Activated T-helper 9 cell treated with anti-CD3 and anti-CD28 coated beads, Interleukin-2, amount 50 U/mL, for 16 hours (primary cell): ENCODE measurements at places on chromosomes 13 and 19.

GRCh38 chr19:1361601-1362386 lies 21.9 kb upstream of the NDUFS7 start:
- DNase-seq = no peak

GRCh38 chr13:30463787-30464495 lies 1.8 kb downstream of the HMGB1 start:
- peak; percentile 65 for DNase-seq

DNA sequence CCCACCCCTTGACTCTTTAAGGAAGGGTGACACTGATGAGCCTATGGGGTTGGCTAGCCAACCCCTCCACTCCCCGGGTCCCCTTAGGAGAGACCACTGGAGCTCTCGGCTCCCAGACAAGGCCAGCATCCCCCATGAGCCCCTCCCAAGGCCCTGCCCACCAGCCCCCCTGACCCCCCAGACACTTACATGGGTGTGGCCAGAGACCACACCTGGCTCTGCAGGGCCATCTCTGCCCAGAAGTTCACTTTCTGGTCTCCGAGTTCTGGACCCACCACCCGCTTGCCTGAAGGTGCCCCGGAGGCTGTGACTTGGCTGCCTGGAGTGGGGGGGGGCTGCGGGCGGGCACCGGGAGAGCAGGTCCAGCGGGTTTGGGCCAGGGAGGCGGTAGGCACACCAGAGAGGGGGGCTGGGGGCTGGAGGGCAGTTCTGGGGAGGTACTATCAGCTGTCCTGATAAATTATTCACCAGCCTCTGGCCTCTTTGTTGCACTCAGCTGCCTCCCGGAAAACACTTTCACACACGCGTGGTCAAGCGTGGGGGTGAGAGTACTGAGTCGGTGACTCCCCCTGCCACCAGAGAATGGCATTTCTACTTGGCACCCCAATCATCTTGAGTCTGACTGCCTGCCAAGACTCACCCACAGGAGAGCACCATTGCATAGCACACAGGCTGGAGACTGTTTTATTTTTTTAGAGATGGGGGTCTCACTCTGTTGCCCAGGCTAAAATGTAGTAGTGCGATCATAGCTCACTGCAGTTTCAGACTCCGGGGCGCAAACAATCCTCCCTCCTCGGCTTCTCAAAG lies at the start of gene PALM3:
Gene PALM3 (minus strand): TSS at position 326 of the 807 bp plus-strand sequence. CDS start 96 bp downstream, at position 230.
- no peak for DNase-seq

GRCh38 chr13:111049791-111050538 lies 65.1 kb upstream of the ARHGEF7 start:
- DNase-seq = no peak

DNA sequence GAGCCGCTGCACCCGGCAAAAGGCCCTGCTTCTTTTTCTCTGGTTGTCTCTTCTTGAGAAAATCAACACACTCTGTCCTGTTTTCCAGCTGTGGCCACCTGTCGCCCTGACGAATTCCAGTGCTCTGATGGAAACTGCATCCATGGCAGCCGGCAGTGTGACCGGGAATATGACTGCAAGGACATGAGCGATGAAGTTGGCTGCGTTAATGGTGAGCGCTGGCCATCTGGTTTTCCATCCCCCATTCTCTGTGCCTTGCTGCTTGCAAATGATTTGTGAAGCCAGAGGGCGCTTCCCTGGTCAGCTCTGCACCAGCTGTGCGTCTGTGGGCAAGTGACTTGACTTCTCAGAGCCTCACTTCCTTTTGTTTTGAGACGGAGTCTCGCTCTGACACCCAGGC lies 17.2 kb downstream of the LDLR start:
- no peak for DNase-seq

DNA sequence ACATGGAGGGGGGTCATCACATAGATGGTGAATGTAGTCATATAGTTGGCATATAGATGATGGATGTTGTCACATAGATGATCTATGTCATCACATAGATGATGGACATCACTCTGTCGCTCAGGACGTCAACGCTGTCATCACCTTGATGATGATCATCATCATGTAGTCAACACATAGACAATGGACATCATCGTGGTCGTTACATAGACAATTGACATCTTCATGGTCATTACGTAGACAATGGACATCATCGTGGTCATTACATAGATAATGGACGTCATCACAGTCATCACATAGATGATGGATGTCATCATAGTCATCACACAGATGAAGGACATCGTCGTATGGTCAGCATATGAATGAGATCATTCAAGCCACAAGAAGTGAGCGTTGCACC lies 28.6 kb upstream of the SLC15A1 start:
- no peak for DNase-seq

DNA sequence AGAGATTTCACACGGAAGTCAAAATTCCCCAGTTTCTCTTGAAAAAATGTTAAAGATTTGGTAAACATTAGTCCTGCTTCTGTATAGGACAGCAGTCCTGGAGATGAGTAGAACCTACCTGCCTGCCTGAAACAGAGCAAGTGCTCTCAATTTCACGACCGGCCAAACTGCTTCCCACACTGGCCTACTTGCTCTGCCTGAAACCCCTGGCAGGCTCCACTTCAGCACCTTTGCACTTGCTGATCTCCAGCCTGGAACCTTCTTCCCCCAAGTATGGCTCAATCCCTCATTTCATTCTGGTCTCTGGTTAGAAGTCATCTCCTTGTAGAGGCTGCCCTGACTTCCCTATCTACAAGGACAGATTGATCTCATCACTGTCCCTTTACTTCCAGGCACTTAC lies 271.4 kb downstream of the DLEU7 start:
- DNase-seq = no peak

DNA sequence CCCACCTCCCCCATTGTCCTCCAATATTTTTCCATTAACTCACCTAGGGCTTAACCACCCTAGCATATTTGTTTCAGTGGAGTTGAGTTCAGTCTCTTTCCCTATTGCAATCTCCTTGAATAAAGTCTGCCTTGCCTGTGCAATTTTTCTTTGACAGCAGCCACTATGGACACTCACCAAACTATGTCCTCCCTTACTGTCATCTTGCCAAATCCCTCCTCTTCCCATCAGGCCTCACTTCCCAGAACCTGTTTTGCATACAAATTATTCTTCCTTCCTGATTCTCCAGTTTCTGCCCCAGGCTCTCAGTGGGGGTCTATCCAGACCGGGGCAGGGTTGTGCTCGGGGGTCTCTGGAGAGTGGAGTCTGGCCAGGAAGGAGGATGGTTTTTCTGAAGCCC lies 2.2 kb upstream of the LYPD5 start:
- DNase-seq = no peak

- peak; percentile 49 for DNase-seq
Observed at GRCh38 chr13:29923554-29924481, 73.4 kb upstream of the UBL3 start.

DNA sequence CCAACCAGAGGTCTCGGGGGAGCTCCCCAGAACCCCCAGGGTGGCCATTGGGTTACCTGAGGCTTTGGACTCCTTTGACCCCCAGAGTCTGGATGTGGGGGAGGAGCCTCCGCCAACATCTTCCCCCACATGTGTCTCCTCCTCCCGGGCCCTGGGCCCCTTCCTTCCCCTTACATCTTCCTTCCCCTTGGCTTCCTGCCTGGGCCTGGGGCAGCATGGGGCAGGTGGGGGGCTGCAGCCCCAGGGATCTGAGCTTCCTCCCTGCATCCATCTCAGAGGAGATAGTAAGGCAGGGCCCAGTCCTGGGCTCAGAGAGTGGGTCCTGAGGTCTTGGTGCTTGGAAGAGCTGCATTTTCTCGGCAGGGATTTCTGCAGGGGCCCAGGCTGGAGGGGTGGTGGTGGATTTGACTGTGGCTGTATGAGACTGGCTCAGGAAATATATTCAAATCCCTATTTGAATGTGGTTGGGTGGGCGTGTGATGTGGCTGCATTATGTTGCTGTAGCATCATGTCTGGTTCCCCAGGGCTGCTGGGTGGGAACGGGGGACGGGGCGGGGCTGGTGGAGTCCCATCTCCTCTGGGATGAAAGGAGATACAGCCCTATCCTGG lies 919 bp downstream of the VAV1 start:
- DNase-seq = peak; percentile 39

GRCh38 chr13:46906405-46906804 lies 9.6 kb upstream of the HTR2A start:
- DNase-seq = no peak

- DNase-seq = no peak
Observed at GRCh38 chr13:64051278-64051677, 2635.6 kb upstream of the PCDH20 start.

DNA sequence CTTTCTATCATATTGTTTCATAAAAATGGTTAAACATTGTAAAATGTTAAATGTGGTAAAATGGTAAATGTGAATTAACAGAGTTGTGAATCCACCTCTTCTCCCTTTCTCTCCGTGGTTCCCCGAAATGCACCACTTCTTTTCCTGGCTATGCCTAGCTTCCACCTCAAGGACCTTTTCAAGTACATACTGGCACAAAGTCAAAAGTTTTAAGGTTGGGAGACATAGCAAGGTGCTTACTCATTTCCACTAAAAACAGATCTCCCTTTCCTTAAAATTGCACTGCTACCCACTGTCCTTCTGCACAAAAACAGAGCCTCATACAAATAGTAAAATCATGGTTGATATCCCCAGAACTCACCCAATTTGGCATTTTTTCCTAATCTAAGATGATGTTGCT lies 558.2 kb downstream of the SLITRK6 start:
- no peak for DNase-seq

- DNase-seq = no peak
Observed at GRCh38 chr19:41407271-41407670, 9.7 kb downstream of the BCKDHA start.

DNA sequence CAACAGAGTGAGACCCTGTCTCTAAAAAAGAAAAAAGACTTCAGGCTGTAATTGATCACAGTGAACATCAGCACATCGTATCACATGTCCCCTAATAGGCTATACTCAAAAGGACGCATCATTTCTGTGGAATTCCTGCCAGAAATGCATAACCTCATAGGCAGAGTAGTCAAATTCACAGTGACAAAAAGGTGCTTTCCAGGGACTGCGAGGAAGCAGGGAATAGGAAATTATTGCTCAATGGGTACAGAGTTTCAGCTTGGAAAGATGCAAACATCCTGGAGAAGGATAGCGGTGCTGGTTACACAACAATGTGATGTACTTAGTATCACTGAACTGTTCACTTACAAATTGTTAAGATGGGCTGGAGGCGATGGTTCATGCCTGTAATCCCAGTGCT lies 41.1 kb upstream of the MRI1 start:
- no peak for DNase-seq

GRCh38 chr13:67509018-67509417 lies 278.9 kb upstream of the PCDH9 start:
- DNase-seq = no peak

- no peak for DNase-seq
Observed at GRCh38 chr13:100895651-100896050, 221.1 kb upstream of the TMTC4 start.

DNA sequence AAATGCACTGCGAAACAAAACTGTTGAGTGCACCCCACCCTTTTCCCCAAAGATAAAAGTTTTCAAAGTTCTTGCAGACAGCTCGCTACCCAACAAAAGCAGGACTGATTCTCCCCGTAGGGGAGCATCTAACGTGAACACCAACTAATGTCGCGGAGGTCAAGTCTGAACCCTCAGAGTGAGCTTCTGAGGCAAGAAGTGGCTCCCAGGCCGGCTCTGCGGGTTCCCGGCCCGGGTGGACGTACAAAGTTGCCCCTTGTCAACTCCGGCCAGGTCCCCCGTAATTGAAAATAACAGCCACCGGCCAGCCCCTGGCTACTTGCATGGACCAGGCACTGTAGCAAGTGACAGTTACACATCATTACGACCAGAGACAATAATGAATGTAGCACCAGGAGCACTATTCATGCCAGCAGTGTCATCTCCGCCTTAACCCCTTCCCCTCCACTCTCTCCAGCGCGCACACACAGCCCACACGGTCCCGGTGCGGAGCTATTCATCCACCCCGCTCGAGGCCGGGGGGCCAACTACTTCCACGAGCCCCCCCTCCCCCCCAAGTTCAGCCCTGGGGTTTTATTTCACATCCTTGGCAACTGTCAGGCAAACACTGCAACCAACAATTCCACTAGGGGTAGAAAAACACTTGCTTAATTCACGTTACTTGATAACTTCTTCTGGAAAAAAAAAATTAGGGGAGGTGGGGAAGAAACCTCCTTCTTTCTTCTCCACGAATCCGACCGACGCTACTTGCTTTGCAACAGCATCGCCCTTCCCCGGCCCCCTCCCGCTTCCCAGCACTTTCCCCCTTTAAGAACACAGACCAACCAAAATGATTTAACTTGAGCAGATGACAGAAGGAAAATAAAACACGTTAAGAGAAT lies 1.2 kb downstream of the KLF12 start:
- DNase-seq = peak; percentile 25

GRCh38 chr13:36298535-36299068 lies 988 bp upstream of the CCDC169 start:
- DNase-seq = no peak

DNA sequence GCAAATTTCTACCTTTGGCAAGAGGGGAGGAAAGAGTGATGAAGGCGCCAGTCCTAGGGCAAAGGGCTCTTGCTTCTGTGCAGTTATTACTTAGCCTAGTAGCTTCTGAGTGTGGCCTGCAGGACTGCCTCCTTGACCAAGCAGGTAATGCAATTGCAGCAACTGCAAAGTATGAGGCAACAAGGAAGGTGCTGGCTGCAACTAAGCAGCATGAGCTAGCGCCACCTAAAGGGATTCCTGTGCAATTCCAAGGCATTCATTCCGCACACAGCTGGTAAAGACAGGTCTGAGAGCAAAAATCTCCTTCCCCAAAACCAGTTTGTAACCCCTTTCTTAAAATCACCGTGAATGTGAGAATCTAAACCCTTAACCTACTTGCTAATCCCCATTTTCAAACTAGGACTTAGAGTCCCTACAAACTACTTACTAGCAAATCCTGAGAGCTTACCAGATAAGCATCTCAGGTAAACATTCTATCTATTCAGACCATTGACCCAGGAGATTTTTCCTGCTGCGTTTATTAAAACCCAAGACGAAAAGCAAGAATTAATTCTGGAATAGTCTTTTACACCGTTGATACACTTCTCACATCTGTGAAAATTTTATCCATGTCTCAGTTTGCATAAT lies 62.9 kb downstream of the DCT start:
- DNase-seq = no peak

DNA sequence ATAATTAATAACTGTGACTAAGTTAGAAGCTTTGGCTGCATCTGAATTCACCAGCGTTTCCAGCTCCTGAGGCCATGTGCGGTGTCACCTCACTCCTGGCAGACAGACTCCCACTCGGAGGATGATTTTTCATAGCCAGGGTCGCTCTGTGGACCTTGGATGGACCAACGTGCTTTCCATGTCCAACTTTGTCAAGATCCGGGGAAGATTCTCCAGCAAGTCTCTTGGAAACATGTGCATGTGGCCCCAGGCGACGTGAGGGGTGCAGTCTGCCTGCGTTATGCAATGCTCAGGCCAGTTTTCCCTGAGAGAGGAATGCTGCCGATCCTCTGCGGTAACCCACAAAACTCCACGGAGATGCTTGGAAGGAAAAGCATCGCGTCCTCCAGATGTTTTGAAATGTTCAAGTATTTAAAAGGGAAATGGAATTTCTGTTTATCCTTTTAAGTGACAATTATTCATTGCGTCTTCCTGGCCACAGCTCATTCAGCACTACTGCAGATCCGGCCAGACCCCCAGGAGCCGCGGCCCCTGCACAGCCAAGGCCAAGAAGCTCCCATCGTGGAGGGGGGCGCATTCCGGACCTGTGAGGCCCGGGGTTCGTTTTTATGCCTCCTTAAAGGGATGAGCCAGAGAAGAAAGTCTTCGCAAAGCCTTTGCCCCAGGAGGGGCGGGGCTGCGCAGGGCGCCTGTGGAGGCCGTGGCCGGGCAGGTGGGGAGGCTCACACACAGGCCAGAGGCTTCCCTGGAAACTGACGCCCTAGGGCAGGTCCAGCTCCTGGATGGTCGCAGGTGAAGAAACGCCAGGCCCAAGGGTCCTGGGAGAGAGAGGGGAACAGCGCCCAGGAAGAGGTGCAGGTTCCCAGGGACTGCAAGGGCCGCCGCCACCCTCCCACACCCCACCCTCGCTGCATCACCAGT lies 46.0 kb downstream of the C13orf46 start:
- no peak for DNase-seq
